ENCODE measurements at places on chromosomes 1 and 21.

- no peak for DNase-seq
These were observed 64.5 kb downstream of the KIF14 start for GRCh38 chr1:200556002-200556401.

- no peak for DNase-seq
These were observed 20.6 kb upstream of the BACE2 start for GRCh38 chr21:41147096-41147978.

DNA sequence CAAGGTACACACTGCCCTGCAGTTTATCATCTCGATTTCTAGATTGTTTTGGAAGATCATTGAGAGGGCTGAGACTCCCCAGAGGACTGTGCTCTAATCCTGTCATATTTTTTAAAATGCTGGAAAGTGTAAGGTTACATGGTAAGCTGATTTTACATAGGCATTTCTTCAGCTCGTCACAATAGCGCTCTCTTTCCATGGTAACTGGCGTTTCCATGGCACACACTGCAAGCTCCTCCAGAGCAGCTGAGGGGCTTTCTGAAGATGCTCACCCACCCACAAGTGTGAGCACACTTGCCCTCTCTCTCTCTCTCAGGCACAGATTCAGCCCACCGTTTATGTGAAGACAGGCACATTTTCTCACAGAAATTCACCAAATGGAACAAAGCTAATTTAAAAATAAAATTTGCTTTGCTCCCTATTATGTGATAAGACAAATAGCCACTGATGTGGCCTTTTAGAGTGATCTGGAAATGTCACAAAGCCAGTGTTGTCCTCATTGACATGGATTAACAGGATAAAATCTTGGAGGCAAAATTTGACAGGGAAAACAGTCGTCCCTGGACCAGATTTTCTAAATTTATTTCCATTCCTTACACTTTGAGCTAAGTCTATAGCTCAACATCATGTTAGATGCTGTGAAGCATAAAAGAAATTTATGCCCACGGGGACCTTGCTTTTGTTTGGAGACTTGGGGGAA is 421.5 kb downstream of the RWDD3 start:
- DNase-seq, result no peak

- no peak for DNase-seq
These were observed 762.6 kb downstream of the MRPL39 start for GRCh38 chr21:24844671-24845070.

DNA sequence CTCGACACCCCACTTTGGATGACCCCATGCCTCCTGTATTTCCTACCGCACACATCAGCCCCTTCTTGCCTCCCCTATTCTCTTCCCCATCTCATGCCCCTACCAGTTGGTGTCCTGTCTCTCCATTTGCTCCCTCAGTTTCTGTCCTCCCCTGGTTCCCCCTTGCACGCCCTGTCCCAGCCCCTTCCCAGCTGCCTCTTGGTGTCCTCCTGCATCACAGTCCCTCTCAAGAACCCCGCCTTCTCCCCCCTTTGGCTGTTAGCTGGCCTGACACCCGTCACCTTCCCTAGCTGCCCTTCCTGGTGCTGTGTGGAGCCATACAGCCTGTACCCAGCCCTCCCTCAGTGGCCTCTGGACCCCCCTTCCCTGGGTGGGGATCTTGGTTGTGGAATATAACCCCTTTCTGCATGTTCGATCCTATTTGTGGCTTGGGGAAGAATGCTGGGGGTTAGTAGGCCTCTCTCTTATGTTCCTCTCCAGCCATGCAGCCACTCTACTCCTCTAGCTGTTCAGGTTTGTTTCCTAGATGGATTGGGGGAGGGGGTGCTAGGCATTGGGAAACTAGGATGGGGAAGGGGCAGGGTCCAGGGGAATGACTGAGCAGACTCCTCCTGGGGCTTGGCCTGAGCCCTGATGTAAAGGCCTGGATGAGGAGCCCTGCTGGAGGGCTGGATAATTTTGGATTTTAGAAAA is 41.4 kb upstream of the NFASC start:
- no peak for DNase-seq

DNA sequence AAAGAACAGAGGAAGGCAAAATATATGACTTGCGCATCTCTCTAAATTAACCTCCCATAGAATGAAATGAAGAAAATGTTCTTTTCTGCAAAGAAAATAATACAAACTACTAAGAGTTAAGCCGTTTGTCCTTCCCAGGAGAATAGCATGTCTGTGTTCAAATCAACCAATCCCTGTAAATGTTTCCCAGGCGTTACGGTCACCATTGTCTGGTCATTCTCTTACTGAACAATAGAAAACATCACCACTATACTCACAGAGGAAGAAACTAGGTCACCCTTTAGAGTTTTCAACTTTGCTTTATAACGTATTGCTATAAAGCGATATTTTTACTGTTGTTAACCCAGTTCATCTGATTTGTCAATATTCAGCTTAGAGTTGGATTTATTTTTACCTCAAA is 34.1 kb downstream of the COL11A1 start:
- DNase-seq, result no peak

GRCh38 chr1:70994753-70995268 is 52.8 kb downstream of the PTGER3 start:
- DNase-seq, result no peak

DNA sequence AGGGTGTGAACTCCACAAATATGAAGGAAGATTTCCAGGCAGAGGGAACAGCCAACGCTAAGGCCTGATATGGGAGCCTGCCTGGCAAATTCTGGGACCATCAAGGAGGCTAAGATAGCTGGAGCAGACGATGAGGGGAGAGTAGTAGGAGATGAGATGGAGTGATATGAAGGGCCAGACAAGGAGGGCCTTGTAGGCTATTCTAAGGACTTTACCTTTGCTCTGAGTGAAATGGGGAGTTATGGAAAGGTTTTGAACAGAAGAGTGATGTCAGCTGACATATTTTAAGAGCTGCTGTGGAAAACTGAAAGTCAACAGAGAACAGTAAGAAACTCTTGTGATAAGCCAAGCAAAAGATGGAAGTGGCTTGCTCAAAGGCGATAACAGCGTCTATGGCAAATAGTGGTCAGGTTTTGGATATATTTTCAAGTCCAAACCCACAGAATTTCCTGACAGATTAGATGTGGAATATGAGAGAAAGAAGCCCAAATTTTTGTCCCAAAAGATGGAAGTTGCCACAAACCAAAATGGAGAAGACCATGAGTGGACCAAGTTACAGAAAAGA is 2.1 kb upstream of the TP53BP2 start:
- DNase-seq, result no peak

- no peak for DNase-seq
These were observed 25.7 kb upstream of the SLC19A2 start for GRCh38 chr1:169511316-169512005.

- no peak for DNase-seq
These were observed 18.9 kb downstream of the ETV3L start for GRCh38 chr1:157080714-157081113.

DNA sequence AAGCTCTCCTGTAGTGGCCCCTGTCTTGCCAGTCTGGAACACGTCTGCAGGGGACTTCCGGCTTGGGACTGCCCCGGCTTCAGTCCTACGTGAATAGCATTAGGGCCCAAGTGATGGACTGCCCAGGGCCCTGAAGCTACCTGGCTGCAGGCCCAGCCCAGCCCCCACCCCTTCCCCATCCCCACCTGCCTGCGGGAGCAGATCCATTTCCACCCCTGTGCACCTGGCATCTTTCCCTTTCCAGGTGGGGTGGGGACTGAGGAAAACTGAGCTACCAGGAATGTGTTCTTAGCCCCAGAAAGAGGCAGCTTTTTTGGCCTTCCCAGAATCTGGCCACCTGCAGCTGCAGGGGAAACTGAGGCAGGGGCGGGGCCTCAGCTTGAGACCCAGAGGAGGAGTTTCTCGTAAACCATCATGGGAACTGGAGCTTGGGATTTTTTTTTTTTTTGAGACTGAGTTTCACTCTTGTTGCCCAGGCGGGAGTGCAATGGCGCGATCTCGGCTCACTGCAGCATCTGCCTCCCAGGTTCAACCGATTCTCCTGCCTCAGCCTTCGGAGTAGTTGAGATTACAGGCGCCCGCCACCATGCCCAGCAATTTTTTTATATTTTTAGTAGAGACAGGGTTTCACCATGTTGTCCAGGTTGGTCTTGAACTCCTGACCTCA is 3.2 kb downstream of the EDN2 start:
- no peak for DNase-seq

GRCh38 chr1:241271427-241271826 is 85.6 kb downstream of the RGS7 start:
- DNase-seq, result no peak

GRCh38 chr1:43438576-43438952 is 15.2 kb downstream of the HYI start:
- no peak for DNase-seq

DNA sequence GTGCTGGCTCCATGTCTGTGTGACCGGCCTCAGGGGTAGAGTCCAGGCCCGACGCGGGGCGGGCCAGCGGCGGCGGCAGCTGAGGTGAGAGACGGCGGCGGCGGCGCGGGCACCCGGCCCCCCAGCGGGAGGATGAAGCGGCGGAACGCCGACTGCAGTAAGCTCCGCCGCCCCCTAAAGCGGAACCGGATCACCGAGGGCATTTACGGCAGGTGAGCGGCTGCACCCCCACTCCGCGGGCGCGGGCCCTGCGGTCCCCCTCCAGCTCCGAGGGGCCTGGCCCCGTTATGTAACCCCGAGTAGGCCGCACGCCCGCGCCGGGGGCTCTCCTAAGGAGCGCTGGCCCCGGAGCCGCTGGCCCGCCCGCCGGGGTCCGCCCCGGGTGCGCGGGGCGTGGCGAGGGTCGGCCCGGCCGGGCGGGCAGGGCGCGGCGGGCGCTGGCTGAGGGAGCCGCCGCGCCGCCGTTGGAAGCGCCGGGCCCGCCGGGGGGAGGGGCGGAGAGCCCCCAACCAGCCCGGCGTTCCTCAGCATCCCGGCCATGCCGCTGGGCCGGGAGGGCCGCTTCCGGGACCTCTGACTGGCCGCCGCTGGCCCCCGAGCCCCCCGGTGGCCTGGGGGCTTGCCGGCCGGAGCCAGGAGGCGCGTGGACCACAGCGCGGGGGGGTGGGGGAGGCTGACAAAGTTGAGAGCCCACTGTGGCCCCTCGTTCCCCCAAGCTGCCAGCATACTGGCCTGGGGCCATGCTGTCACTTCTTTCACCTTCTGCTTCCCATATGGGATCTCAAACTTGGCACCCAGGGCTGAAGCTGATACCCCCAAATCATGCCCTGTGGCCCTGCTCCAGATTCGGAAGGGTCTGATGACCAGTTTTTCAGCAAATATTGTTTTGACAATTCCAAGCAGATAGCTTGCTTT is 527 bp downstream of the MACO1 start:
- no peak for DNase-seq

DNA sequence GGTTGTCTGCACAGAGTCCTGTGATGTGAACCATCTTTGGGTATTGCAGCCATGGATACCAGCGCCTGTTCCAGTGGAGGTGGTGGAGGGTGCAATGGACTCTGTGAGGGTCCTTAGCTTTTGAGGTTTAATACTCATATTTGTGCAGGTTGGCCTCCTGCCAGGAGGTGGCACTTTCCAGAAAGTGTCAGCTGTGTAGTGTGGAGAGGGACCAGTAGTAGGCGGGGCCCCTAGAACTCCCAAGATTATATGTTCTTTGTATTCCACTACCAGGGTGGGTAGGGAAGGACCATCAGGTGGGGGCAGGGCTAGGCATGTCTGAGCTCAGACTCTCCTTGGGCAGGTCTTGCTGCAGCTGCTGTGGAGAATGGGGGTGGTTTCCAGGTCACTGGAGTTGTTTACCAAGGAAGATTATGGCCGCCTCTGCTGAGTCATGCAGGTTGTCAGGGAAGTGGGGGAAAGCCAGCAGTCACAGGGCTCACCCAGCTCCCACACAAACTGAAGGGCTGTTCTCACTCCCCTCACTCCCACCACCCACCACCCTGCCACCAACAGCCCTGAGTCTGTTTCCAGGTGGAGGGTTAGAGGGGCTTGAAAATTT is 31.2 kb upstream of the ZNF678 start:
- DNase-seq, result no peak

GRCh38 chr1:227769047-227769935 is 34.1 kb downstream of the SNAP47 start:
- no peak for DNase-seq

DNA sequence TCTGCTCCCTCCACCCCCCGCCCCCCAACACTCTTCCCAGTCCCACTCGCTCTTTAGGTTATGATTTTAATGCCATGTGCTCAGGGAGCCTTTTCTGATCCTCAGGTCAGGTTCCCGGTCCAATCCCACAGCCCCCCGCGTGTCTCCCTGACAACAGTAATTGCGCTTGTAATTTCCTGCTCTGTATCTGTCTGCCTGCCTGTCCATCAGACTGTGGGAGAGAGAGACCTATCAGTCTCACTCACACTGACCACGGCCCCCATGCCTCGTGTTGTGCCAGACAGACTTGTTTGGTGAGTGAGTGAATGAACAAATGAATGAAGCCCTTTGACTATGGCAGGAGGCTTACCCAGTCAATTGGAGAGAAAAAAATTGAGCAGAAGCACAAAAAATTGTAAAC is 50.8 kb upstream of the ECE1 start:
- DNase-seq, result no peak

- DNase-seq, result no peak
These were observed 40.0 kb downstream of the ROR1 start for GRCh38 chr1:63813829-63814277.

- DNase-seq, result no peak
These were observed 294.5 kb downstream of the RRAGC start for GRCh38 chr1:38565020-38565491.

DNA sequence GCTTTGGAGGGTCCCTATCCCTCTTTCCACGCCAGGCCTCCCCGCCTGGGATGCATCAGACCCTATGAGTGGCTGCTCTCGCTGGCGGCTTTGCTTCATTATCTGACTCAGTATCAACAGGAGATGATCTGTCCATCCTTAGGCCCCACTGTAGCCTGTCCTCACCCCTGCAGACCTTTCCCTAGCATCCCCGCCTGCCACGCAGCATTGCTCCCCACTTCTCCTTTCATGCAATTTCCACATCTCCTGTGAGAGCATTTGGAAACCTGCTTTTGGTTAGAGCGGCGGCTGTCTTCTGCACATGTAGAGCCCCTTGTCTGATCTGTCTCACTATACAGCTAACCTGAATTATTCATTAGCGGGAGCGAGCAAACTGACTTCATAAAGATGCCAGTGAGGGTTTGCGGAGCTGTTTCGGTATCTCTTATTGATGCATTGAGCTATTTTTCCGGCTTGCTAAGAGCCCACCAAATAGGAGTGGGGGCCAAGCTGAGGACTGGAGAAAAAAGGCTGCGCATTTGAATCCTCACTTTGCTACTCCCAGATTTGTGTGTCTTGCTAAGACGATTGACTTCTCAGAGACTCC is 40.0 kb upstream of the ATP2B4 start:
- no peak for DNase-seq

DNA sequence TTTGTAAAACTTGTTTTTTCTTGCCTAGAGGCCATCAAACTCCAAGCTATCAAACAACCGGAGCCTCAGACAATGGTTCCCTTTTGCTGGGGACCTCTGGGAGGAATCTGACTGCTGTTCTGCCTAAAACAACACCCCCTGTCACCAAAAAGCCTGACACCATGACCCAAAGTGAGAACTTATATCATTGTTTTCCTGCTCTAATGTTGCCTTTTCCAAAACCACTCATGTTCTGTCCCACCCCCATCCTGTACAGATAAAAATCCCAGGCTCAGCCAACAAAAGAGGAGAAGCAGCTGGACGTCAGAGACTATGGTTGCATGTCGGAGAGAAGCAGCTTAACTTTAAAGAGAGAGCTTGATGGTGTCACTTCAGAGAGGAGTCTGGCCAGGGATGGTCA is 327.2 kb upstream of the CXADR start:
- no peak for DNase-seq
